ENCODE measurements at places on chromosomes 3 and 15.

GRCh38 chr3:12237912-12238650 is 50.8 kb upstream of the PPARG start:
- DNase-seq: no peak

DNA sequence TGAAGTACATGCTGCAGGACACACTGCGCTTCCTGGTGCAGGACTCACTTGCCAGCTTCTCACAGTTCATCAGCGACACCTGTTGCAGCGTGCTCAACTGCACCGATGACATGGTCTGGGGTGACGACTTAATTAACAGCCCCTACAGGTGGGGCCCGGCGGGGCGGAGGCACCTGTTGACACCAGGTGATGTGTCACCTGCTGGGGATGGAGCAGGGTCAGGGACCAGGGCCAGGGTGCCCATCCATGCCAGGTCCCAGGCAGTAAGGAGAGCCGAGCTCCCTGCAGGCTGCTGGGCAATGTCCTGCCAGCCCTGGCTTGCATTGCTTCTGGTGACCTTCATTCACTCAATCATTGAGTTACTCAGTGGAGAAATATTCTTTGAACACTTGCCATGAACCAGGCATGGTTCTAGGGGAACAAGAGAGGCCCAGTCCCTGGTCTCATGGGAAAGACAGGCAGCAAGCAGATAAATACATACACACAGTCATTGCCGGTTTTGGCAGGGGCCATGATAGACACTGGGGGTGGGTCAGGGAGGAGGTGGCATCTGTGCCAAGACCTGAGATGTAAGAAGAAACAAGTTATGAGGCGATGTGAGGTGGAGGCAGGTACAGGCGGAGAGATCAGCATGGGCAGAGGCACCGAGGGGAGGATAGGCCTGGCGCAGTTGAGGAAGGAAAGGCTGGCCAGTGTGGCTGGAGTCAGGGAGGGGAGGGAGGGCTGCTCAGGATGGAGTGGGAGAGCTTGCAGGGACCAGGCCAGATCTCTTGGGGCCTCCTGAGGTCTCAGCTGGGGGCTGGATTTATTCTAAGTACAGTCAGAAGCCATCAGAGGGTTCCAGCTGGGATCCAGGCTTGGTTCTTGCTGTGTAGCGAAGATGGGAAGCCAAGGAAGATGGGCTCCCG is 30.8 kb downstream of the DNAH1 start:
- DNase-seq: no peak

- DNase-seq: no peak
Observed at GRCh38 chr15:58793862-58794261, 22.8 kb downstream of the MINDY2 start.

GRCh38 chr3:125440559-125440955 is 65.4 kb upstream of the ZNF148 start:
- DNase-seq: no peak

DNA sequence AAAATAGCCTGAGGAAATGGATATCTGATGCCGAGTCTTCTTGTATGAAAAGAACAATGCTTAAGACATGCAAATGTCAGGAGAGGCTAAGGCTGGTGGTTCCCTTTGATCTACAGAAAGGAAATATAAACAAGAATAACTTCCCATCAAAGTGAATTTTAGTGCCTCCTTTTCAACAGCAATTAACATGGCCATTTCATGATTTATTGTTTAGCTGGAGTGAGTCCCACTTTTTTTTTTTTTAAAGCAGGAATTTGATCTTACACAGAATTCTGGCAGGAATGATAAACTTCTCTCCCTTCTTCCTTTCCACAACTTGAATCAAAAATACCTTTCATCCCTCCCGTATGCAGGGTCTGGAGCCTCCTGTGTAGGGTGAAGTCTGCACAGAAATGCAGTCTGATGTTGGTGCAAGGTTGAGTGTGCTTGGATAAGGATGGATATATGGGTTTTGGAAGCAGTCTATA is 287.0 kb downstream of the MEX3B start:
- DNase-seq: no peak
